CD4-positive, CD25-positive, alpha-beta regulatory T cell (primary cell): ENCODE measurements at places on chromosomes 12 and 14. TPM values are rescaled to one million over a fixed set of nuclear protein-coding genes. Genes with fewer than 3 reads are reported as not detected.

Gene BIN2
- 273 TPM for total RNA-seq

Gene TSPAN9
- 1.2 TPM for total RNA-seq

Gene CPNE6
- total RNA-seq: not detected

Gene NEUROD4
- not detected for total RNA-seq

Gene CHST11
- total RNA-seq: 192 TPM

Gene OAS2
- 82.2 TPM for total RNA-seq

Gene KIF5A
- 0.72 TPM for total RNA-seq

Gene ATG2B
- total RNA-seq: 40.0 TPM

Gene KRT6C
- not detected for total RNA-seq

Gene SLC24A4
- not detected for total RNA-seq

Gene CLEC7A
- 0.76 TPM for total RNA-seq

Gene GZMB
- total RNA-seq: not detected

Gene CLEC4C
- total RNA-seq: not detected

Gene OTOGL
- total RNA-seq: not detected

Gene CYP46A1
- total RNA-seq: not detected

Gene PLEKHG7
- 0.89 TPM for total RNA-seq

Gene PLEKHH1
- 0.15 TPM for total RNA-seq

Gene TAS2R50
- total RNA-seq: 1.6 TPM

Gene SLC6A15
- not detected for total RNA-seq

Gene KDM5A
- 142 TPM for total RNA-seq
